ENCODE measurements at places on chromosomes 7 and 10.

GRCh38 chr7:102132209-102132752, 154.4 kb upstream of the SH2B2 start:
- no peak for DNase-seq

DNA sequence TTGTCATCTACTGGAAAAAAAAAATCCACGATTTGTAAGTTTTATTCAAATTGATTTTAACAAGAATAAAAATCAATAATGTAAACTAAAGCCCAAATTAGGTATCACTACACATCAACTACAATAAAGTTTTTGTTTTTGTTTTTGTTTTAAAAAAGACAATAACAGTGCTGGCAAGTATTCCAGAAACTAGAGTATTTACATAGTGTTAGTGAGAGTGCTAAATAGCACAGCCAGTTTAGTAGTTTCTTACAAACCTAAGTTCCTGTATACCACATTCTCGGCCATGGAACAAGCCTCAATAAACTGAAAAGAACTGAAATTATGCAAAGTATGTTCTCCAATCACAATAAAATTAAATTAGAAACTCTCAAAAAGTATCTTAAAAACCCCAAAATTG, 8.1 kb downstream of the ARHGAP12 start:
- DNase-seq, result no peak

GRCh38 chr10:122475591-122476332, 14.4 kb downstream of the HTRA1 start:
- no peak for DNase-seq

- DNase-seq, result no peak
Observed at GRCh38 chr7:80905334-80905733, 13.5 kb downstream of the SEMA3C start.

- DNase-seq, result no peak
Observed at GRCh38 chr10:88383276-88383675, 199.8 kb downstream of the RNLS start.

DNA sequence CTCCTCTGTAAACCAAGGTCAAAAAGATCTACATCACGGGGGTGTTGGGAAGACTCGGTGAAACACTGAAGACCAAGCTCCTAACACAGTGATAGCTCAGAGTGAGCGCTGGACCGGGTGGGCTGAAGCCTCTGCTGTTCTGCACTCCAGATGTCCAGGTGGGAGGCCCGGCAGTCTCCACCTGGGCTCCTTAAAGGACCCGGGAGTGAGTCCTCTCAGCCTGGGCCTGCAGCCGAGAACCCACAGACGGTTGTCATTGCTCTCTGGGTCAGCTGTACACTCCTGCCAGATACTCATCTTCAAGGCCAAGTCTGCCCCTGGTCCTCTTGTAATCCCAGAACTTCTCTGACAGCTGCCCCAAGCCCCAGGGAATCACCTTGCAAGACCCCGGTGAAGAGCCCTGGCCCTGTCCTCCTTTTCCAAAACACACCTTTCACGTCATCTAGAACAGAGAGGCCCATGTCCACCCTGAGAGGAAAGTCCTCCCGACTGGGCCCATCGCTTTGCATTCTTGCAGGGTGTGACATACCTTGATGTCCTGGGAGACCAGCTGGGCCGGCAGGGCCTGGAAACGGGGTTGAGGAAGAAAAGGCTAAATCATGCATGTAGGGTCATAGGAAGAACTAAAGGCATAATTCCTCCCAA, 43.7 kb downstream of the COL17A1 start:
- DNase-seq, result no peak

GRCh38 chr7:121449735-121450240, 53.7 kb upstream of the FAM3C start:
- DNase-seq, result no peak

DNA sequence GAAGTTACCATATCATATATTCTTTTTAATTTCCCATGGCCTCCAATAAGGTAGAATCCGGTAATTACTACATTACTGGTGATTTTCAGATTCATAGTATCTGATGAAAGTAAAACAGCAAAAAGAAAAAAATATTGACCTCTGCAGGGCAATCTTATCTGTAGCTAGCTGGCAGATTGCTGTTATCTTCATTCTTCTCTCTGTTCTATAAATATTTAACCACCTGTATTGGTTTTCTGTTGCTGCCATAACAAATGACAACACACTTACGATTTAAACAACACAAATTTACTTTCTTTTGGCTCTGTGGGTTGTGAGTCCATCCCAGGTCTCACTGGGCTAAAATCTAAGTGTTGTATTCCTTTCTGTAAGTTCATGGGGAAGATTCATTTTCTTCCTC, 164.5 kb downstream of the ZEB1 start:
- DNase-seq, result no peak

GRCh38 chr7:55569797-55570196, 2.5 kb downstream of the VOPP1 start:
- no peak for DNase-seq

DNA sequence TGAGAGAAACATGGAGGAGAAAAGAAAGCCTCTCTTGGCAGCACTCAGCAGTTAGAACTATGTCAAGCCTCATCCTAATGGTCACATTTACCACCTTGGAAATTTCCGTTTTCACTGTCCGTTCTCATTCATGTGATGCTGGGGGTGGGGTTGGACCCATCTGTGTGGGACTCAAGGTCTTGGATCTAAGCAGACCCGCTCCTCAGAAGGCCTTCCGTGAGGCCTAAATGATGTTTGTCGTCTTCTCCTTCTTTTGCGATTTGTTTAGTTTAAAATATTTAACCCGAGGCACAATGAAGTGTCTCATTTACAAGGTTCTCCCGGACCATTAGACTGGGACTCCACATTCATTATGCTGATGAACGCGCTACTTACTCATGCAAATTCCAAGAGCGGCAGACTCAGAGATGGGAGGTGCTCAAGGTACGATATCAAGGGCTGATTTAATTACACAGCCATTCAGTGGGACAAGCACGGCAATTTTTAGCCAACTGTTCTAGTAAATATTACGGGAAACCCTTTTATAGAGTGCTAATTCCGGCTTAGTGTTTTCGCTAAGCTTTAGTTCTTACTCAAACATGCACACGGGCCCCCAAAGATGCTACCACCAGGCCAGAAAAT, 109.1 kb upstream of the EFCAB10 start:
- no peak for DNase-seq

GRCh38 chr7:73705551-73705920, 13.9 kb downstream of the STX1A start:
- no peak for DNase-seq

- DNase-seq, result no peak
Observed at GRCh38 chr7:37336259-37336658, 112.4 kb downstream of the ELMO1 start.

- no peak for DNase-seq
Observed at GRCh38 chr10:90041585-90041984, 340.2 kb downstream of the KIF20B start.

DNA sequence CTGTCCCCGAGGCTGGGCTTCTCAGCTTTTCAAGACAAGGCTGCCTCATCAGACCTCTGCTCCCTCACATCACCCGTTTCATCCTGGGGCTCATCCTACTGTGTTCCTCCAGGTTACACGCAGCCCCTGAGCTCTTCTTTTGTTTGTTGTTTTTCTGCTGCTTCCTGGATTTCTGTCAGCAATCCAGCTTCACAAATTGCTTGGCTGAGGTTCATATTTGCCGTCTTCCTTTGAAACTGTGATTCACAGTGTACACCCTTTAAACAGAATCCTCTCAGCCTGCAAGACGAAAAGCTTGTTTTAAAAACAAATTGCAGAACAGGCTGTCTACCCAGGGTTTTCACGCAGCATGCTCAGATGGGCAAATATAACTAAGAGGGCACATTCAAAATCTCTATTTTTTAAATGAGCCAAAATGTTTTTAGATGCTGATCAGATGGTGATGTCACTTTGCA, 39.1 kb upstream of the PARD3 start:
- peak; percentile 20 for DNase-seq

- DNase-seq, result no peak
Observed at GRCh38 chr7:146956321-146956720, 839.7 kb downstream of the CNTNAP2 start.

DNA sequence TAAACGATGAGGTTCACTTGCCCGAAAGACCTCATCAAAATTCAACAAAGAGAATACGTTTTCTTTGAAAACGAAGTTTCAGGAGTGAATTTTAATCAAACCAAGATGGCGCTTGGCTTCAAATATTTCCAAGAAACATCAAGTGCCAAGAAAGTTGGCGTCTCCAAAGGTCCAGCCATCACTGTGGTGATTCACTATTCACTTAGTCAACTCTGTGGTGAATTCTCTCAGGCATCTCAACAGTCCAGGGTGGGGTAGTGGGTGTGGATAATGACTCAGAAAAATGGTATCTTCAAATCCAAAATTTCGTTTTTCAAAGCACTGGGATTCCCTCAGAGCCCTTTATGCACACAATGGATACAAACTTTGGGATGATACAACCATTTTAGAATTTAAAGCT, 133.1 kb downstream of the SVIL start:
- no peak for DNase-seq

GRCh38 chr7:114806590-114807162, 115.2 kb upstream of the MDFIC start:
- no peak for DNase-seq

DNA sequence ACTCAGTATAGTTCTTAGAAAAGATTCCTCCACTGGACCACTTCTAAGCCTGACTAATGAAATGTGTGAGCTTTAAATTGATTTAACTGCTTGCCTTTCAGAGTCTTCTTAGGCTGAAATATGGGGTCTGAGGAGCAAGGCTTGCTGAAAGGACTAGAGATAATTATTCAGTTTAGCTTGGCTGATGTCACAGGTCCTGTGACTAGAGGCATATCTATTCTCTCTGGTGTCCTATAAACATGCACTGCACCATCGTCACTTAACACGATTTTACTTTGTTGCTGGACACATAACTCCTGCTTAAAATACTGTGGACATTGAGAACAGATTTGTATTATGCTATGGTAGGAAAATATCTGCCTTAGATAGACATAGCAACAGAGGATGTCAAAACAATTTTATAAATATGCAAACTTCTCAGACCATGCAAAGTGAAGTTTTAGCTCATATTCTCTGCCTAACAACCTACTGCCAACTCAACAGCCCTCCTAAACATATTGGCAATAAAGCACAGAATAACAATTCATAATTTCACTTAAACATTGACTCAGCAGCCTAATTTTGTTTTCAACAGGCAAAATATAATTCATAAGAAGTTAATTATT, 80.2 kb downstream of the RNF133 start:
- DNase-seq, result no peak

- DNase-seq, result no peak
Observed at GRCh38 chr10:7054915-7055314, 355.9 kb downstream of the SFMBT2 start.

GRCh38 chr7:116197360-116197759, 13.0 kb upstream of the TES start:
- no peak for DNase-seq

GRCh38 chr7:80463272-80463920, 48.5 kb downstream of the GNAT3 start:
- DNase-seq, result no peak
